ENCODE measurements at places on chromosomes 1 and 21.

- DNase-seq = no peak
Observed at GRCh38 chr1:201014816-201015200, 8.7 kb downstream of the KIF21B start.

DNA sequence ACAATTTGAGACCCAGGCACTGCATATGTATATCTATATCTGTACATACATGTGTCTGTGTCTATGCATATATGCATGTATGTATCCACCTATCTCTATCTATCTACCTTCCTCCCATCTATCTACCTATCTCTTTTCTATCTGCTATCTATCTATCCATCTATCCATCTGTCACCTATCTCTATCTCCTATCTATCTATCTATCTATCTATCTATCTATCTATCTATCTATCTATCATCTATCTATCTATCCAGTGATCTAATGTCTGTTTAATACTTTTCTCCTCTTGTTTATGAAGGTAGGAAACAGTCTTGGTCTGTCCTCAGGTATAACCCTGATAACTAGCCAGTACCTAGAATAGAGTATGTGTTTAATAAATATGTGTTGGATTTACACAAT, 25.9 kb downstream of the TNNT2 start:
- no peak for DNase-seq

DNA sequence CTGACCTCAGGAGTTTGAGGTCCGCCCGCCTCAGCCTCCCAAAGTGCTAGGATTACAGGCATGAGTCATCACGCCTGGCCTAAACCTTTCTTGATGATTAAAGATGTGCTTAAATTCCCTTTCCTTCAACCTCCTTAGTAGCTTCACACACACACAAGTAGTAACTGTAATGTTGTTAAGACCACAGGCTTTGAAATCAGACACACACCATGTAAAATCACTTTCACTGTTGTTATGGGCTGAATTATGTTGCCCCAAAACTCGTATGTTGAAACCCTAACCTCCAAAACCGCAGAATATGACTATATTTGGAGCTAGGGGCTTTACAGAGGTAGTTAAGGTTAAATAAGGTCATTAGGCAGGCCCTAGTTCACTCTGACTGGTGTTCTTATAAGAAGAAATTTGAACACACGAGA, 180.2 kb downstream of the NR5A2 start:
- no peak for DNase-seq

DNA sequence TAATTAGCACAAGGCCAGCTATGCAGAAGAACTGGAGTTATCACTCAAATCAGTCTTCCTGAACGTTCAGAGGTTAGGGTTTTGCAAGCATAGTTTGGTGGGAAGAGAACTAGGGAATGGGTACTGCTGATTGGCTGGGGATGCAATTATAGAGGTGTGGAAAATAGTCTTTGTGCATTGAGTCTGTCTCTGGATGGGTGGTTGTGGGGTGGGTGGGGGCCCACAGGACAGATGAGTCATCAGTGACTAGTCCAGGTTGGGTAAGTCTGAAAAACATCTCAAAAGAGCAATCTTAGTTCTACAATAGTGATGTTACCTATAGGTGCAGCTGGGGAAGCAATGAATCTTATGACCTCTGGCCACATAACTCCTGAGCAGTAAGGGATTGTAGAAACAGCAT, 89.7 kb upstream of the HMCN1 start:
- DNase-seq = no peak

DNA sequence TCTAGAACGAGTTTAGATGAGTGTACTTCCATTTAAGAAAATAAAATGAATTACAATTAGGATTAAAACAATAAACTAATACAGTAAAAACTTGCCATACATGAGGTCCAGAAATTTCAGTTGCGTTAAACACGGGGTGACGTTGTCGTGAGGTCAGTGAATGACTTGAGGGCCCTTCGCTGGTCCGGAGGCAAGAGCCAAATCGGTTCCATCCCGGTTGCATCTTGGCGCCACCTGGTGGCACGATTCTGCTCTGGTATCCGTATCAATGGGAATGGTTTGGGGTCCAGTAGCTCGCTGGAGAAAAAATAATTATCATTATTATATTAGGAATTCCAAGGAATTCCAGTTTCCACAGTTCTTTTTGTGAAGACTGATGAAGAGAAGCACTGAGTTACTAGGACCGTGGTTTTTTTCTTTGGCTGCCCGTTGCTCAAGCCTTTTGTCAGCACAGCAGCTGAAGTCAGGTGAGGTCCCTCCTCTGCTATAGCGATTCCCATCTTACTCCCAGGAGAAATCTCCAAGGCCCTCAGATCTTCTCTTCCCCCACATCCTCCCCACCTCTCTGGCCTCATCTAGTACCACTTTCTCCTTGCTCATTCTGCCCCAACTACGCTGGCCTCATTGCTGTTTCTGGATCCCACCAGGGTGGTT, 161.4 kb downstream of the SLC35F3 start:
- DNase-seq = peak; percentile 45

GRCh38 chr1:186905561-186905960, 76.8 kb downstream of the PLA2G4A start:
- no peak for DNase-seq

Measured in heart right ventricle (tissue), 16 donors.